HCT116 (cell line): ENCODE measurements at places on chromosomes 5 and 9.

GRCh38 chr5:82861701-82862100 lies 215.5 kb downstream of the TMEM167A start:
- no peaks in the 10 kb centered on the region for H3K27me3 ChIP-seq
- no peak overlapping the region for H3K4me3 ChIP-seq
- H3K27ac ChIP-seq: no peak overlapping the region
- DNase-seq: no peak

DNA sequence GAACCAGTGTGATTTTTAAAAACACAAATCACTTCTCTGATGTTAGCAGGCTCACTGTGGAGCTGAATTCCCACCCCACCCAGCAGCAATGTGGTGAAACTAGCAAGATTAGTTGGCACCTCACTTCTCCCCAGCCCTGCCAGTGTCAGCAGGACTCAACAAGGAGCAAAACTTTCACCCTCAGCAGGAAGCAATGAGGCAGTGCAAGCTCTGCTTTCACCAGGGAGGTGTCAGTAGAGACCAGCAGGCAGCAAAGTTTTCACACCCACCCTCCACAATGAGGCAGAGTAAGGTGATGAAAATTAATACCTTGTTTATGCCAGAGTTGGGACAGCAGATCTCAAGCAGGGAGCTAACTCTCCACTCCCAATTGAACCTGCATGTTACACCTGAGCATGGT lies 565.0 kb downstream of the CETN3 start:
- no peaks in the 10 kb centered on the region for H3K4me1 ChIP-seq
- H3K27ac ChIP-seq: no peak overlapping the region
- H3K4me3 ChIP-seq: no peak overlapping the region

- no peaks in the 10 kb centered on the region for H3K27me3 ChIP-seq
- peak overlapping the region; percentile 88 for H3K27ac ChIP-seq
- H3K4me3 ChIP-seq: no peak overlapping the region
Observed at GRCh38 chr9:37944671-37945481, 40.9 kb upstream of the SLC25A51 start.

- no peak overlapping the region for H3K27ac ChIP-seq
- H3K27me3 ChIP-seq: peaks cover 41% of the 10 kb centered on the region
- H3K36me3 ChIP-seq: no peaks in the 10 kb centered on the region
- DNase-seq: no peak
- no peak overlapping the region for H3K4me3 ChIP-seq
Observed at GRCh38 chr5:141743866-141744272, 61.8 kb upstream of the ARAP3 start.

DNA sequence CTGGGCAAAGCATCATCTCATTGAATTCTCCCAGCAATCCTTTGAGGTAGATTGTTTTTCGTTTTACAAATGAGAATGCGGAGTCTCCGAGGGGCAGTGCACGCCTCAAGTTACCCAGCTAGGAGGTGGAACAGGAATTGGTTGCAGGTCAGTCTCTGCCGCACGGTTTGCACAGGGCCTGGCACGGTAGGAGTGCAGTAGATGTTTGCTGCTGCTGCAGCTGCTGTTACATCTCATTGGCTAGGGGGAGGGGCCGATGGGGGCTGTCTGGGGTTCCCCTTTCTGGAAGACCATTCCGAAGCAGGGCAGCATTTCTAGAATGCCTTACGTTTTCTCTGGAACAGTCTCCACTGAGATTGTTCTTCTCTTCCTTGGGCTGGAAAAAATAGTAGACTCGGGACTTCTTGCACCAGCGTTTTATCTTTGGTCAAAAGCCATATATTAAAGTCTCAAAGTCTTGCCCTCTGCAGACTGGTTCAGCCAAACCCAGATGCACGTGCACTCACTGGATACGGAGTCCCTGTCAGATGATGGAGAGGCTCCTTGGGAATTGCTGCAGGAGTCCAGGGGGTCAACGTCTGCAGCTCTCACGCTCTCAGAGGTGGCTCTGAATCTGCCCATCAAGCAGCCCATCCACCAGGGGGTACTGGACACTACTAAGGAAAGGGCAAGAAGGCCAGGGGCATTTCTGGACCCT lies 1.2 kb downstream of the USP20 start:
- H3K27ac ChIP-seq: no peak overlapping the region
- H3K36me3 ChIP-seq: peaks cover 3% of the 10 kb centered on the region; the same call in 1 of the 2 replicates
- H3K4me1 ChIP-seq: peaks cover 18% of the 10 kb centered on the region
- H3K4me3 ChIP-seq: peak overlapping the region; percentile 100

GRCh38 chr5:147361441-147362175 lies 126.8 kb downstream of the STK32A start:
- no peak for DNase-seq
- H3K27me3 ChIP-seq: peaks cover 8% of the 10 kb centered on the region; the same call in 1 of the 2 replicates
- H3K36me3 ChIP-seq: no peaks in the 10 kb centered on the region
- no peak overlapping the region for H3K27ac ChIP-seq
- no peaks in the 10 kb centered on the region for H3K4me1 ChIP-seq

GRCh38 chr9:20749496-20750198 lies 65.6 kb downstream of the FOCAD start:
- no peak overlapping the region for H3K4me3 ChIP-seq
- H3K27me3 ChIP-seq: no peaks in the 10 kb centered on the region
- H3K4me1 ChIP-seq: peaks cover 4% of the 10 kb centered on the region; the same call in 1 of the 2 replicates
- H3K27ac ChIP-seq: no peak overlapping the region
- DNase-seq: no peak

GRCh38 chr9:14532456-14533115 lies 160.6 kb downstream of the ZDHHC21 start:
- no peaks in the 10 kb centered on the region; the same call in 1 of the 2 replicates for H3K4me1 ChIP-seq
- H3K4me3 ChIP-seq: no peak overlapping the region
- no peaks in the 10 kb centered on the region for H3K36me3 ChIP-seq
- peaks cover 57% of the 10 kb centered on the region for H3K27me3 ChIP-seq
- DNase-seq: no peak
- H3K27ac ChIP-seq: no peak overlapping the region

DNA sequence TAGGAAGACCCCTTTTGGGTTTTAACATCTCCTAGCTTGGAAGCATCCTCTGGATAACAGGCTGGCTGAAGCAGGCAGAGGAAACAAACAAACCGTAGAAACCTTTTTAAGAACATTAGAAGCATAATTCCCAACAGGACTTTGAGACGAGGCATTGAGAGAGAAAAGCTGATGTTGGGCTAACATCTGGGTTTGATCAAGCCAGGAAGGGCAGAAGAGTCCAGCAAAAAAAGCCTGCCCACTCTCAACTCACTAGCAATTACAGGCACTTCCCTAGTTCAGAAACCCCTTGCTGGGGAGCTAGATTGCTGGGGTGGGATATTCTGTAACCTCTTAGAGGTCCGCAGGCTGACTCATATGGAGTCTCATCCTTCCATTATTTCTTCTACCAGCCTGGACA lies 75.4 kb upstream of the CTNNA1 start:
- no peak overlapping the region for H3K27ac ChIP-seq
- DNase-seq: no peak
- H3K36me3 ChIP-seq: no peaks in the 10 kb centered on the region
- H3K27me3 ChIP-seq: no peaks in the 10 kb centered on the region
- H3K4me1 ChIP-seq: no peaks in the 10 kb centered on the region

- no peak overlapping the region for H3K4me3 ChIP-seq
- H3K27ac ChIP-seq: no peak overlapping the region
- no peaks in the 10 kb centered on the region for H3K36me3 ChIP-seq
Observed at GRCh38 chr5:9924614-9925013, 294.5 kb upstream of the TAS2R1 start.
